NCI-H1694 (cell line): ENCODE measurements at places on chromosomes 11 and 22.

DNA sequence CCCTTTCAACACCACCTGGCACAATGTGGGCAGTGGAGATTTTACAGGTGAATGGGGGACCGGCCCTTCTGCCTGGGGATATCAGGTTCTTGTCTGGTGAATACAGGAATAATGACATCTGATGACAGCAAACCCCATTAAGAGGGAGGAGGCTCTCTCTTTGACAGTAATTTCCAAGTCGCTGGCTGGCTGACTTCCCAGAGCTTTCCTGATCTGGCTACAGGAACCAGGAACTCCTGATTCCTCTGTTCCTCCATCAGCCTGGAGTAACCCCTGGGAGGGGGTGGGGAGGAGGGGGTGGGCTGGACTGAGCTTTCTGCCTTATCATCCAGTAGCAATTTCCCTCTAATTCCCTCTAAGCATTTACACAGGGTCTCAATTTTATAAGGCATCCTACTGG lies 3.7 kb upstream of the MIEF1 start:
- peak; percentile 38 for DNase-seq

DNA sequence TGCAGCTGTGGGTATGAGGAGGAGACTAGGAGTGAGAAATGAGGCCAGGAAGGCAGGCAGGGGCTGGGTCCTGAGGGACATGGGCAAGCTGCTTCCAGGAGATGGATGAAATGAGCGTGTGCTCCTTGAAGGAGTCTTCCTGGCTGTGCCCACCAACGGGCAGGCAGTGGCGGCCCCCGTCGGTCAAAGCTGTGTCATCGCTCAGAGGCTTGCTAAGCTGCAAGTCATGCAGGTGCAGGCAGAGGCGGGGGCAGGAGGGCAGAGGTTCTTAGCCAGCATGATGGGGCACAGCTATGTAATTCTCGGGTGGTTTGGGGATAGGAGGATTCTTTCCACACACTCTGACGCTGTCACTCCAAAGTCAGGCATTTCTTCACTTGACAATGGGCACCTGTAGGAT lies 12.5 kb upstream of the PEX26 start:
- DNase-seq, result no peak

DNA sequence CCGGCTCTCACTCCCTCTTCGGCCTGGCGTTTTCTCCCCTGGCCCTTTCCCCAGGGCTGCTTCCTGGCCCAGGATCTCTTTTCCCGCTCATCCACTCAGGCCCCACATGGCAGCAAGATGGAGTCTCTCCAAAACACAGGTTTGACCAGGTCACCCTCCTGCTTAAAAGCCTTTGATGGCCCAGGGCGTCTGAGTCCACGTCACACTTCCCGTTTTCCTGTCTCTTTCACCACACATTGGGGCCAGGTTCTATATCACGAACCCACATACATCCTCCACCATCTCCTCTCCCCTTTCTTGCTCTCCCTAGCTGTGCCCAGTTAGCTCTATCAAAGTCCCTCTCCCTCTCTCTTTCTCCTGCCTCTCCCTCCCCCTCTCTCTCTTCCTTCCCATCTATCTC lies 7.8 kb upstream of the LRRC32 start:
- DNase-seq, result no peak

GRCh38 chr11:104727095-104727494 lies 171.2 kb downstream of the CASP12 start:
- no peak for DNase-seq

- DNase-seq, result no peak
Measured at GRCh38 chr11:126410649-126411048, 55.2 kb downstream of the ST3GAL4 start.

DNA sequence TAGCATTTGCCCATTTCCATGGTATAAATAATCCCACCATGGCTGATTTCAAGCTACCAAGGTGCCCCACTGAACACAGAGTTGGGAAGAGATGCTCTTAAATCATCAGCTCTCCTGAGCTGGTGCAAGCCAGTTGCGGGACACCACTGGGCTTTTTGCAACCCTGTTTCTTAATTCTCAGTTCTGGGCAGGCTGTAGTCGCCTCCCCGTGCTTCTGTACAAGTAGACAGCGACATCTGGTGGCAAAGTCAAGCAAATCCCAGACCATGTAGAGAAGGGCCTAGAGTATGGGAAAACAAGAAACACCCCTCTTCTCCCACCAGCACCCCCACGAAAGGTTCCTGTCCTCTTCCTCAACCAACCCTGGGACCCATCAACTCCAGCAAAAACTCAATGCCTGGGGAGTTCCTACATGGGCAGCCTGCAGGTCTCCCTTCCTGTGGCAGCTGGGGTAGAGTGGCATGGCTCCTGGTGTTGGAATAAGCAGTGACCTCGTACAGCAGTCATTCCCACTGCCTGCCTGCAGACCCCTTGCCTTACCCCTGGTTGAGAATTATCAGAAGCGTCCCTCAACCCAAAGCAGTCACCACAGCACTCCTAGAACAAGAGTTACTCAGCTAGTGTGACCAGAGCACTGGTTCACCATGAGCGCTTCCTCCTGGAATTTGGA lies 68.4 kb downstream of the IGLL5 start:
- peak; percentile 44 for DNase-seq

DNA sequence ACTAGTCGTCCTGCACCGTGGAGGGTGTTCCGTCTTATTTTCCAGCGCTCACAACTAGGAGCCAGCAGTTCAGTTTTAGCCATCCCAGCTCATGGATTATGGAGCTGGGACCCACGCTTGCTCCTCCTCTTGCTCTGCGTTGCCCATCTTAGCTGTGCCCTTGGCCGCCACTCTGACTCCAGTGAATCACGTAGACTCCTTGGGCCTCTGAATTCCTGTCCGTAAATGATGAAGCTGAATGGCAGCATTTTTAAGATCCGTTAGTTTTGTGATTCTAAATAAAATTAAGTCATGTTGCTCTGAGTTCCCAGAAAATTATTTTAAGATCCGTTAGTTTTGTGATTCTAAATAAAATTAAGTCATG lies 23.8 kb downstream of the BCR start:
- DNase-seq, result no peak

- DNase-seq, result peak; percentile 72
Measured at GRCh38 chr11:113014262-113015097, 53.3 kb downstream of the NCAM1 start.

- DNase-seq, result no peak
Measured at GRCh38 chr22:20926243-20926642, 9.0 kb downstream of the CRKL start.

DNA sequence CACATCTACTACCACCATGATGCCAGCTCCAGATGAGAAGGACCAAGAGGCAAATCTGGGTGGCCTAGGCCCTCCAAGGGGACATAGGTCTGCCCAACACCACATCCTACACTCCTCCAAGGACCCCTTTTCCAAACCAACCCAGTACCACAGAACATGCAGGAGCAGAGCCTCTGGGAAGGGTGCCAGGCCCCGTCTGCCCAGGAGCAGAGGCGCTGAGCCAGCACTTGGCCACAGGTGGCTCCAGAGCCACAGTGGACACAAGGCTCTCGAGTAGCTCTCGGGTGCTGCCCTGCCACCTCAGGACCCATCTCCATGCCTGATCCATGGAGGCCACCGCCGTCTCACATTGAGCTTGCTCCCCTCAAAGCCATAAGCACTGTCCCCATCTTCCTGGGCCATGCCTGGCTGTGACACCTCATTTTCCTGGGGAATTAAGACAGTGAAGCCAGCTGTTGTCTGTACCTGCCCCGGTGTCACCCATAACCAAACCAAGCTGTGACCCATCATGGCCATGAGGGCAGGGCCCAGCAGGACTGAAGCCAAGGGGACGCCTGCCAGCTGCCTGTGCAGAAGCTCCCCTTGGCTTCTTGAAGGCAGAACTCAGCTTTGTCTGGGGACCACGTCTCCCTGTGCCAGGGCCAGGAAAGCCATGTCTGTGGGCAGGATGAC lies 7.4 kb downstream of the MOB2 start:
- DNase-seq, result no peak

GRCh38 chr11:34755671-34756070 lies 134.8 kb downstream of the EHF start:
- DNase-seq, result no peak
